Left colon (tissue), 2 donors: ENCODE measurements at places on chromosomes 1 and 21. TPM values are rescaled to one million over a fixed set of nuclear protein-coding genes. Genes with fewer than 3 reads are reported as not detected.

The LCE1D gene
- total RNA-seq = not detected

GRCh38 chr1:65687428-65688214, 105.1 kb upstream of the PDE4B start:
- peak; percentile 91 for DNase-seq

- peak; percentile 96 for DNase-seq
These were observed 7.3 kb downstream of the F11R start for GRCh38 chr1:161013488-161014230.

The MATN1 gene
- not detected for total RNA-seq

- no peak for DNase-seq
These were observed 14.1 kb upstream of the STXBP3 start for GRCh38 chr1:108732398-108732797.

DNA sequence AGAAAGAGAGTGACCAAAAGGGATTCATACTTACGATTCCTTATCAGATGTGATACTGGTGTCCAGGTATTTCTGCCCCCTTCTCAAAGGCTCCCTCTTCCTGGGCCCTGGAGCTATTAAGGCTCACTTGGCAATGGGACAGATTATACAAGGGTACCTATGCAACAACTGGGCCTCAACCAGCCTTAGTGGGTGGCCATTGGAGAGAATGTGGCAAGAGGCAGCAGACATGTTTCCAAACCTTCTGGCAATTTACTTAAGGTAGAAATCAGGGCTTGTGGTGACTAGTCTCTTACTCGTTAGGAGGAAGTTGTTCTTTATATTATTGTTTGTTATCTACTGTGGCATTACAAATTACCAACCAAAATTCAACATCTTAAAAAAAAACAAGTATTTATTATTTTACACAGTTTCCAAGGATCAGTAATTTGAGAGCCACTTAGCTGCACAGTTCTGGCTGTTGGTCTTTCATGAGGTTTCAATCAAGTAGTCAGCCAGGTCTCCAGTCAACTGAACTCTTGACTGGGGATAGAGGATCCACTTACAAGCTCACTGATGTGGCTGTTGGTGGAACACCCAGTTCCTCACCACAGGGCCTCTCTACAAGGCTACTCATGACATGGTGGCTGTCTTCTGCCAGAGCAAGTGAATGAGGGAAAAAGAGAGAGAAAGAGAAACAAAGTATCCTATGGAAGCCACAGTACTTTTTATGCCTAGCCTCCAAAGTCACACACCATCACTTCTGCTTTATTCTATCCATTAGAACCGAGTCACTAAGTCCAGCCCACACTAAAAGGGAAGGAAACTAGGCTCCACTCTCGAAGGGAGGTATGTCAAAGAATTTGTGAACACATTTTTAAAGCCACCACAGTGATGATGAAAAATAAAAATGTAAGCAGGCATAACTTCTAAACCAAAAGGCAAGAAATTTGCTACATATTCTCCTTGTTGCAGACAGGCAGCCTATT, 10.7 kb downstream of the ZNF648 start:
- no peak for DNase-seq

- DNase-seq = no peak
These were observed 68.2 kb upstream of the TMPRSS2 start for GRCh38 chr21:41576013-41576615.

- DNase-seq = no peak
These were observed 2.6 kb upstream of the GSTM4 start for GRCh38 chr1:109653306-109653705.

DNA sequence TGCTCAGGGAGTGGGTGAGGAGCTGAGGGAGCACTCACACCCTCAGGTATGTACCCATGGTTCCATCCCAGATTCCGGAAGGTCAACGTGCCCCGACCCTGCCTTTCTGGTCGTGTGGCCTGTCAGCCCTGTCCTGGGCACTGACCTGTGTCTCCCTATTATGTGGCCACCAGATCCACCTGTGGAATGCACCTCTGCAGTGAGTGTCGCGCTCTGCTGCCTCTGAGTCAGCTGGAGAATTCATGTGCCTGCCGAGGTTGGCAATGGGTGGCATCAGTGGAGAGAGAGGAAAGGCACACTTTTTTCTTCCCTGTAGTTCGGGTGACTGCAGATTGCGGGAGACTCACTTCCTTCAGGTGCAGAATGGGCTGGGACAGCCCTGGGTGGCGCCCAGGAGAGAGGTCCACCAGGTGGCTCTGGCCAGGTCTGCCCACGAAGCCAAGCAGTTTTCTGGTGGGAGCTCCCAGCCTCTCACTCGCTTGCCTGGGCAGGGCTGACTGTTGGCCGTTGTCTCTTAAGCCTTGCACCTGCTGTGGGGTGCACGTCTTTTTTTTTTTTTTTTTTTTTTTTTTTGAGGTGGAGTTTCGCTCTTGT, 176.1 kb upstream of the TMEM51 start:
- DNase-seq = no peak

The ELF3 gene
- total RNA-seq = 1,089 TPM

DNA sequence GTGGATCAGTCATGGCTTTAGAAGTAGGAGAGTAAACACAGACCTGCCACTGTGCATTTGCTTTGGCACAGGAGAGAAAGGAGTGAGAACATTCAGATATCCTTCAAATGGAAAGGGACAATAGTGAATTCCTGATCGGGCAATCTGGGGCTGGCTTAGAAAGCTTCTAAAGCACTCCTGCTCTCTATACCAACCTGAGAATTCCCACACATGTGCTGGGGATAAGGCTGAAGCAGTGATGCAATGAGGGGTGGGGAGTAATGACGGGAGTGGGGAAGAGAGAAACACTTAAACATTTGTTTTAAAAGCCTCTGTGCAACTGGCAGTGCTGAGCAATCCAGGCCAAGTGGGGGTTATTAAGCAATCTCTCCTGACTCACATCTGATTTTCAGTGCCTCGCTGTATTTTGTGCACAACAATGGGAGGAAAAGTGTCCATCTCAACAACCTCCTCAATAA, 108.8 kb downstream of the KIAA0319L start:
- DNase-seq = no peak

The TRPM2 gene
- 5.4 TPM for total RNA-seq

The S100A14 gene
- 443 TPM for total RNA-seq

GRCh38 chr1:21293537-21294265, 3.4 kb upstream of the ECE1 start:
- DNase-seq = no peak

DNA sequence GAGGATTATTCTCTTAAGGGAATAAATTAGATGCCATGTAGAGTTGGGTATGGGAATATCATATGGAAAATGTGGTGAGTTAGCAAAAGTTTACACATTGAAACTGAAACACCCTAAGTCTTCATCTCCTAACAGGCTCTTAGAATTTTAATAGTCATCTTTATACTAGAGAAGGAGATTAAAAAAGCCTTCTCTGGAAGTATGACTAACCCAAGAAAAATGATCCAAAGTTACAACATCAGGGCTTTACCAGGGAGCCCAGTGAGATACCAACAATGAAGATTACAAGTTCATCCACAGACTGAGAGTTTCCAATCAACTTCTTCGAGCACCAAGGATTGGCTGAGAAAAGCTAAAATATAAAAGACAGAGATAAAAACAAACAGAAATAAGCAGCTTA, 70.0 kb upstream of the KIAA0040 start:
- DNase-seq = no peak

DNA sequence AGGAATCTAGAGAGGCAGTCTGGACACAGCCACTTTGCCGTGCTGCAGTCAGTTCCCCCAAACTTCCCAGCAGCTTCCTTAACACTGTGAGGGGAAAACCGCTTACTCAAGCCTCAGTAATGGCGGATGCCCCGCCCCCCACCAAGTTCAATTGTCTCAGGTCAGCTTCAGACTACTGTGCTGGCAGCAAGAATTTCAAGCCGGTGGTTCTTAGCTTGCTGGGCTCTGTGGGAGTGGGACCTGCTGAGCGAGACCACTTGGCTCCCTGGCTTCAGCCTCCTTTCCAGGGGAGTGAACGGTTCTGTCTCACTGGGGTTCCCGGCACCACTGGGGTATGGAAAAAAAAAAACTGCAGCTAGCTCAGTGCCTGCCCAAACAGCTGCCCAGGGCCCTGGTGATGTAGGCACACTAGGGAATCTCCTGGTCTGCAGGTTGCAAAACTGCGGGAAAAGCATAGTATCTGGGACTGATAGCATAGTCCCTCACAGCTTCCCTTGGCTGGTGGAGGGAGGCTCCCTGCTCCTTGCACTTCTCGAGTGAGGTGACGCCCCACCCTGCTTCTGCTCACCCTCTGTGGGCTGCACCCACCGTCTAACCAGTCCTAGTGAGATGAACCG, 23.7 kb upstream of the HFM1 start:
- no peak for DNase-seq

The RNF187 gene
- 84.5 TPM for total RNA-seq

DNA sequence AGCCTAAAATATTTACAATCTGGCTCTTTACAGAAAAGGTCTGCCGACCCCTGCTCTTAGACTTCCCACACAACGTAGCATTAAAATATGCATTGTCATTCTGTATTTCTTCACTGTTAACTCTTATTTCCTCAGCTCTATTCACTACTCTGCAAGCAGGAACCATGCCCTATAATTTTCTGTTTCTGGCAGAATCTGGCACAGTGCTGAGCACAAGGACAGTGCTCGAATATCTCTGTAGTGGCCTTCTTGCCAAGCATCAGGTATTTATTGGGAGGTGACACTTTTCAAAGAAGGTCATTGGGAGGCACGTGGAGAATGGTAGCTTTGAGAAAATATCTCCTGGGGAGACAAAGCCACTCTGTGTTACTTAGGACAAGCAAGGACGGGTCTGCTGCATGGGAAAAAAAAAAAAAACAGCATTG, 77.9 kb downstream of the PSMG1 start:
- no peak for DNase-seq

DNA sequence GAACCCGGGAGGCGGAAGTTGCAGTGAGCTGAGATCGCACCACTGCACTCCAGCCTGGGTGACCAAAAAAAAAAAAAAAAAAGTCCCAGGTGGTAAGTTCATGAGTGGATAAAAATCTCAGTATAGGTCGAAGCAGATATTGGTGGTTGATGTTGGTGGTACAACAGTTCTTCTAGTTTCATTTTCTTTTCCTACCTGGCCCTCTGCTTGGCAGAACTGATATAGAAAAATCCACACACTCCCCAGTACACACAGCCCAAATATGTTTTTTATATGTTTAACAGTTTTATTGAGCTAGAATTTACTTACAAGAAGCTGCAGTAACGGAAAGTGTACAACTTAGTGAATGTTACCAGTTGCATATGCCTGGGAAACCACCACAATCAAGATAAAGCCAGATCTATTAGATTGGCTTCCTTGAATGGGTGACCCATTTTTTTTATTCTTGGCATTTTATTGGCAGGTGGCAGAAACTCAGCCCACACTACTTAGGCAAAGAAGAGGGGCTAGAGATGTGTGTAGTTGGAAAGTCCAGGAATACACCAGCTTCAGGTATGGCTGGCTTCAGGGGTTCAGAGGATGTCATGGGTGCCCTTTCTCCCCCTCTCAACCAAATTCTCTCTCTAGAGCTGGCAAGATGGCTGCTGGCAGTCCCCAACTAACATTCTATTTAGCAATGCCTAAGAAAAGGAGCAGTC, 118.3 kb upstream of the SLC25A33 start:
- DNase-seq = no peak

- no peak for DNase-seq
These were observed 28.3 kb downstream of the TMPRSS2 start for GRCh38 chr21:41479686-41480085.

DNA sequence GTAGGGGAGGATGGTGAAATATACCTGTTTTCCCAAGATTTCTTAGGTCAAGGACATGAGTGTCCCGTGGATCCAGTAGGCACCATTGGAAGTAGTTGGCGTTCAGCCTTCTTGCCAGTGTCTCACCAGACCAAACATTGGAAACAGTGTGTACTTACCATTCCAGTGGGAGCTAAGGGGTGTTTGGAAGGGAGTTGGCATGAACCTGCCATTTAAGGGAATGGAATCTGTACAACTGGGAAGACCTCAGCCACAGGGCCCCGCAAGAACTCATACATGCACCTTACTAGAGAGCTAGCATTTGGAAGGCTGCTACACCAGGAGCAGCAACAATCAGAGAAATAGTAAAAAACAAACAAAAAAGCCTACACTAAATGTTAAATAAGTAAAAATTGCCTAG, 12.7 kb downstream of the ATP5PF start:
- DNase-seq = no peak

The CYP4A22 gene
- total RNA-seq = not detected

GRCh38 chr1:244957525-244957924, 93.2 kb upstream of the HNRNPU start:
- no peak for DNase-seq
